ENCODE measurements at places on chromosomes 3 and 15.

GRCh38 chr15:52759969-52760368 is 30.2 kb downstream of the ONECUT1 start:
- DNase-seq: no peak

DNA sequence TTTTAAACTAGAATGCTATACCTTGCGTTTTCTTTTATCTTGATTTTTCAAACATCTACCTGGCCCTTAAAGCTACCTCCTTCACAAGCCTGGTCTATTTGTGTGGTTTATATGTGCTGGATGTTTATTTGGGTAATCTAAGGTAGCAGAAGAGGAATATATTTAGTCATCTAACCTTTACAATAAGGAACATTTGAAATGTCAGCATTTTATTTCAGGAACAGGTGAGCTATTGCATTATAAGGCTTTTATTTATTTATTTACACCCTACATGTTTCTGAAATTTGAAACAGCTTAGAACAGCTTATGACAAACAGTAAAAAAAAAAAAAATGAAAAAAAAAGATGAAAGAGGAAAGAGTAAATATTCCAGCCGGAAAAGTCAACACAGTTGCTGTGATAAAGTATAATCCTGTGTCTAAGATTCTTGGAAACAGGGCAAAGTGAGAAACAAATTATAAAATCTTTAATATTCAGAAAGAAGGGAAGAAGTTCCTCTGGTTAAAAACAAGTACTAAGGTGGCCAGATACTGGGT is 19.5 kb downstream of the HHLA2 start:
- DNase-seq: no peak

- no peak for DNase-seq
Measured at GRCh38 chr3:178602856-178603255, 66.6 kb downstream of the KCNMB2 start.

GRCh38 chr15:51025454-51025846 is 69.3 kb downstream of the TNFAIP8L3 start:
- no peak for DNase-seq

DNA sequence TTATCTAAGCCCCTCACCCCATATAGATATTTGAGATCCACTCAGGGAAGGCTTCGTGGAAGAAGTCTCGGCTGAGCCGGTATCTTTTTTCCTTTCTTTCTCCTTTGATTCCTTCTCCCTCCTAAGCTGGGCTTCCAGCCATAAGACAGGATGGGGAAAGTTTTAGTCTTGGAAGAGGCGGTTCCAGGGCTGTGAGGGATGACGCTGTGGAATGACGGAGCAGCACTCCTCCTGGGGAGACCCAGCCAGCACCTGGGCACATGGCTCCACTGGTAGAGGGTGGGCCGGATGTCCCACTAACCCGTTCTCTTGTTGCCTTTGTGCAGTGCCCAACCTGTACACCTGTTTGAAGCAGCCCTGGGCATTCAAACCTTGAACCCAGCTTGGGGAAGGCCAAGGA is 43.2 kb upstream of the FAM107A start:
- no peak for DNase-seq

DNA sequence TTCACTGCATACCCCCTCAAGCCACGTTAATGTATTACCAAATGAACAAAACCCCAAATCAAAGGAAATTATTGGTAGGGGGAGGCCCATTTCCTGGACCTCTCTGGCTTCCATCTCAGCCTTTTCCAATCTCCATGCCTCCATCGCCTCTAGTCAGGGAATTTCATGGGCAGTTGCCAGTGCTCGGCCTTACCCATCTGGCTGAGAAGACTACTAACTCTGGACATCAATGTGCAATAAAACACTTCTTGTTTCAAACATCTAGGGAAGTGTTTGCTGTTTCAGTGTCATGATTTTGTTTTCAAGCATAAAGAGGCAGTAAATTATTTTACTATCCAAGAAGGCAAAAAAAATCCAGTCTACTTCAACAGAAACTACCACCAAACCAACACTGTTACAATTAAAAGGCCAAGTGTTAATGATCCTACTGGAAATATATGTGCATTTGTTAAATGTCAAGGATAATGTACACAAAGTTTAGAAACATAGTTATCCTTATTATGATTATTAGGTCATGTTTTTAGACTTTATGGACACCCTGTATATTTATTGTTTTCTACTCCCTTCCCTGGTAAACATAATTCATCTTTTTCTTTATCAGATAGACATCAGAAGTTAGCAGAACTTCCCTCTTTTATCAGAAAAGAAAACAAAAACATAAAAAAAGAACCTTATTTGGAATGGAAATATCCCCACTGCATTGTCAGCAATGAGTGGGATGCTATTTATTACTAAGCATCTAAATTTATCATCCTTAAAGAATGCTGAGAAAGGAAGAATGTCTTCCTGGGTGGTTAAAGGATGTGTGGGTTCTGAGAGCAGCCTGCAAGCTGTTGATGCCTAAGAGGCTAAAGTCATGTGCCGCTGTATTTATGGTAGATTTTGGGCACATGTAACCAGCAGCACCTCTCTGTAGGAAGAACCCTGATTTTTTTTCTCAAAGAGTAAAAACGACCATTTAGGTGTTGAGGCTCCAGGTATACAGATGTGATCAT is 15.2 kb downstream of the LDHAL6B start:
- no peak for DNase-seq

GRCh38 chr3:42697289-42698051 is 5.1 kb downstream of the HHATL start:
- DNase-seq: no peak

DNA sequence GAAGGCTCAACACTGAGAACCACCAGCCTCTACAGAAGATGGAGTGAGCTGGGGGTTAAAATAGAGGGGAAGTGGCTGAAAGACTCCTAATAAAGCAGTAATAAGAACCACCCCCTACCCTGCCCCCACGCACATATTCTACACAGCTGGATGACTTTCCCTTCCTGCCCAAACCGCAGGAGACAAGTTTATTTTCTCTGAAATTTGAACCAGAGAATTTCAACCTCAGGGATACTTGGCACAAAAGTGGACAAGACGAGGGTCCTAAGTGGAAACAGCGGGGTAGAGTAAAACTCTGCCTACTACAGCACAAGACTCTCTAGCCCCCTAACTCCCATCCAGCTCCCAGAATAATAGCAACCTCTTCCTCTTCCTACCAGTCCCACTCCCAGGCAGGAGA is 28.4 kb downstream of the USF3 start:
- DNase-seq: no peak

- no peak for DNase-seq
Measured at GRCh38 chr3:114829783-114830182, 317.3 kb downstream of the ZBTB20 start.

GRCh38 chr3:187997490-187997889 is 156.5 kb upstream of the LPP start:
- DNase-seq: no peak

- no peak for DNase-seq
Measured at GRCh38 chr15:81256916-81257315, 60.2 kb downstream of the IL16 start.

- DNase-seq: no peak
Measured at GRCh38 chr3:160676547-160677303, at the start of gene ARL14. ARL14 (plus strand) TSS chr3:160677160; CDS start chr3:160677347, 187 bp downstream.

GRCh38 chr3:54631516-54632325 is 296.1 kb downstream of the LRTM1 start:
- no peak for DNase-seq
